ENCODE measurements at places on chromosomes 6 and 20.

DNA sequence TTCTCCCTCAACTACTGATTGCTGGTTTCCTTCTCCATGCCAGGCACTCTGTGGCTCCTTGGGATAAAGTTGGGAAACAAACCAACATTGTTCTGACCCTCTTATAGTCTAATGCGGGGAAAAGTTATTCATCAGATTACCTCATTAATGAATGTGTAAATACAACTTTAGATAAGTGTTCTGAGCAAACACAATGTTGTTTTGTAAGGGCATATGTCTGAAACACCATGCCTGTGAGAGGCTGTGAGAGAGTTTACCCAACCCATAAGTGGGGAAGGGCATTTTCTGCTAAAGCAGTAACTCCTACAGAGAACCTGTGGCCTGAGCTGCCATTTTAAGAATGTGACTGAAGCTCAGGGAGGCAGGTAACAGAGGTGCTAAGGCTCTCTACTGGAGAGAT, 283.5 kb downstream of the KHDC1L start:
- no peak for DNase-seq

DNA sequence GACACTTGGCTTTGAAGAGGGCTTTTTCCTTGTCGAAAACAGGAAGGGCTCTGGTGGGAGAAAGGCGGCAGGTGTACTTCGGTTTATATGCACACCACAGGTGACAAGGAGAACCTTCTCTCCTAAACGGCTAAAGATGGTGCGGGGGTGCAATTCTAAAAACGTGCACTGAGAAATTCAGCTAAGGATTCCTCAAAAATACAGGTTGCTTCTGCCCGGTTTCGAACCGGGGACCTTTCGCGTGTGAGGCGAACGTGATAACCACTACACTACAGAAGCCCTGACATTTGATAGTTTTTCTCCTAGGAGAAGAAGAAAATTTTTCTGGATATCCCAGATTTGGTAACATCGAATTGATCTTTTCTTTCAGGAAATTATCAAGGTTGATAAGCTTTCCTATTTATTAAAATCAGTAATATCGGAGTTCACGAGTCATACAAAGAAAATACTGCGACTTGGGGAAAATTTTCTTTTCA, 32.0 kb downstream of the POM121L2 start:
- DNase-seq: no peak

GRCh38 chr6:150640556-150641209, 41.0 kb downstream of the PLEKHG1 start:
- DNase-seq: no peak

DNA sequence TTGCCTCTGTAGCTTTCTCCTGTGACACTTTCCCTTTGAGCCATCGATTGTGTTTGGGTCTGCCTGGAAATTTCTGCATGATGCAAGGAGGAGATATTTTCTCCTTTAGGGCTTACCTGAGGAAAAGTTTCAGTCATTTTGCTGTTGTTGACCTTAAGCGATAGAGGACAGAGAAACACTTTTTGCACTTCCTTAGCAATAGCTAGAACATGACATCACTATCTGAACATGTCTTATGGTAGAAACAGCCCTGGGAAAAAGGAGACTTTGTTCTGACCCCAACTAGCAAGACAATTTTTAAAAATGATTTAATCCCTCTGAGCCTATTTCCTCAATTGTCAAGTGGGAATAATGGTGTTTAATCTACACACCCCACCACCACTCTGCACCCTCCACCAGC, 9.7 kb upstream of the FILIP1 start:
- no peak for DNase-seq

- DNase-seq: no peak
These were observed 1.7 kb upstream of the PDE10A start for GRCh38 chr6:165664559-165665383.

Measured in head of caudate nucleus (tissue), 42 donors.